Ovary (tissue), 10 donors: ENCODE measurements at places on chromosomes 12 and 14. TPM values are rescaled to one million over a fixed set of nuclear protein-coding genes. Genes with fewer than 3 reads are reported as not detected.

The OR8S1 gene
- not detected for polyA plus RNA-seq

- DNase-seq: no peak
These were observed 188.3 kb downstream of the DAD1 start for GRCh38 chr14:22400655-22401259.

GRCh38 chr12:107115119-107115518 lies 21.8 kb upstream of the CRY1 start:
- no peak for DNase-seq

The CALCOCO1 gene
- 202 TPM for polyA plus RNA-seq

DNA sequence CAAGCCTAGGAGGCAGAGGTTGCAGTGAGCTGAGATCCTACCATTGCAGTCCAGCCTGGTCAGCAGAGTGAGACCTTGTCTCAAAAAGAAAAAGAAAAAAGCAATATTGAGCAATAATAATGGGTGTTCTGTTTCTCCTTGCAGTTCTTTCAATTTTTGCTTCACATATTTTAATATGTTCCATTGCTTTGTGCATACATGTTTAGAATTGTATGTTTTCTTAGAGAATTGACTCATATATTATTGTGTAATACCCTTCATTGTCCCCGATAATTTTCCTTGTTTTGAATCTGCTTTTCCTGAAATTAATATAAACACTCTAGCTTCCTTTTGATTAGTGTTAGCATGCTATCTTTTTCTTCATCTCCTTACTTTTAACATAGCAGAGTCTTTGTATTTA lies 138.4 kb upstream of the NPAS3 start:
- DNase-seq: no peak

The RIMKLB gene
- polyA plus RNA-seq: 36.0 TPM

DNA sequence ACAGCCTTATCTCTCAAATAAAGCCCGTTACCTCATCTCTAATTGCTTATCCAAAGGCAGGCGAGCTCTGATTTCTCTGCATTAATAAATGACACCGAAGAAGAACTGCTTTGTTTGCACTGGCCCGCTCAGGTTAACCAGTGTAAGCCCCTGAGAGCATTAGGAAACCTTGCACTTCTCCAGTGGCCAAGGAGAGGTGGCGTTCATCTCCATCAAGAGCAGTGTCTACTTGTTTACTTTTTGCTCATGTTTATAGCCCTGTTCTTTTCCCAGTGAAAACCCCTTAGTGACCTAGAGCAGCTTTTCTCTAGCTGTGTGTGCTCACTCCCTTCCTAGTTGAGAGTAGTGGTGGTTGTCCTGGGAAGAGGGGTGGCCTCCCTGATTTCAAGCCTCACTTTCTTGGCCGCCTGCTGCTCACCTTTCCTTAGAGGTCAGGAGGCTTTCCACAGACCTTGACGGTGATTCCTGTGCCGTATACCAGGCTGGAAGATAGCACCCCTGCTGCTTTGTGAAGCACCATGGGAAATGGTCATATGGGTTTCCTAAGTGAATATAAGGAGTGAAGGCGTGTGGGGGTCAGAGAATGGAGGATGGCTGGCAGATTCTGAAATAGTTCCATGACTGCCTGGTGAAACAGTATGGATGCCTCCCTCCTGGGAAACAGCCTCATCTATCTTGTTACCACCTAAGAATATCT lies 16.6 kb downstream of the FBXW8 start:
- DNase-seq: no peak

- no peak for DNase-seq
These were observed 2.3 kb downstream of the NRXN3 start for GRCh38 chr14:78172428-78172827.

DNA sequence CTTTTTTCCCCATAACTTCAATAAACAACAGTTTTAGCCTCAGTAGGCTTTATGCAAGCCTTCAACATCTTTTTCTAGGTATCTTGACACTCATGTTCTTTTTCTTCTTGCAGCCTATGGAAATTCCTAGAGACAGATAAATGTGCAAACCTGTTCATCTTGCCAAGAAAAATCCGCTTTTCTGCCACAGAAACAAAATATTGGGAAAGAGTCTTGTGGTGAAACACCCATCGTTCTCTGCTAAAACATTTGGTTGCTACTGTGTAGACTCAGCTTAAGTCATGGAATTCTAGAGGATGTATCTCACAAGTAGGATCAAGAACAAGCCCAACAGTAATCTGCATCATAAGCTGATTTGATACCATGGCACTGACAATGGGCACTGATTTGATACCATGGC lies 295.9 kb downstream of the ZFP36L1 start:
- DNase-seq: no peak

The MFAP5 gene
- 106 TPM for polyA plus RNA-seq

DNA sequence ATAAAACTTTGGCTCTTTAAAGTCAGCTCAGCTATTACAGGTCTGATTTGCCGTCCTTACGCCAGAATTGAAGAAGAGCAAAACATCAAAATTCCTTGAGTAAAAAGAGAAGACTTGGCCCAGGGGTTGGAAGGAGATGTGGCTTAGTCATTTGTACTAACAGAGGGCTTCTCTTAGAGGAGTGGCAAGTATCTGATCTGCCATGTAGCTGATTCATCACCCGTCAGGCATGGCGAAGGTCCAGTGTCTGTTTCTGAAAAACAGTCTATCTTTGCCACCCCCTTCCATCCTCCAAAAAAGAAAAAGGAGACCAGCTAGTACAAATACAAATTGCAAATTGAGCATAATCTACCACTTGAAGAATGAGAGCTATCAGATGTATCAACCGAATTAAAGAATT lies 91.9 kb downstream of the RAD52 start:
- no peak for DNase-seq

The ZNF891 gene
- polyA plus RNA-seq: 1.2 TPM

The CCDC38 gene
- polyA plus RNA-seq: 0.22 TPM

GRCh38 chr12:132724506-132725241 lies 14.0 kb downstream of the PGAM5 start:
- DNase-seq: no peak

DNA sequence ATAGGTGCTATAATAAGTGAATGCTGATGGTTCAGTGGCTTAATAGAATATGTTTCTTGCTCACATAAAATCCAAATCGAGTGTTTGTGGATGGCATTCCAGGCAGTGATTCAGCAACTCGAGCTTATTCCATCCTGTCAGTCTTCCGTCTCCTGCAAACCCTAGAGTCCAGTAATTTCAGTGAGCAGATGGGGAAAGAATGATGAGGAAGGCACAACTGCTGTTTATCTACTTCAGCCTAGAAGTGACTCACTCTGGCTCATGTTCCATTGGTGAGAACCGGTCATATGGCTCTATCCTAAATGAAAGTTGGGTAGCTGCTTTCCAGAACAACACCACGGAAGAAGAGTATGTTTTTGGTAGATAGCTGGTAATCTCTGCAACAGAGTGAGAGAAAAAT lies 421.8 kb upstream of the PDE3A start:
- no peak for DNase-seq

GRCh38 chr12:93381161-93381975 lies 3.6 kb downstream of the NUDT4 start:
- DNase-seq: no peak

DNA sequence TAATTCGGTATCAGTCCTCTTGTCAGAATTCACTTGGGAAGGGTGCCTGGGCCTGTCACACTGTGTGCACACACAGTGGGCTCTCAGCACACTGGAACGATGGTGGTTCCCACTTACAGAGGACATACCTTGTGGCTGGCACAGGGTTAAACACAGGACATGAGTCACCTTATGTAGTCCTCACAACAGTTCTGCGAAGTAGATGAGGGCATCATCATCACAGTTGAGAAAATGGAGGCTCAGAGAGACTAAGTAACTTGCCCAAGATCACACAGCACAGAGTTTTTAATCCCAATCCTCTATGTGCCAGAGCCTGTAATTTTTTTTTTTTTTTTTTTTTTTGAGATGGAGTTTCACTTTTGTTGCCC lies 90.7 kb downstream of the NINJ2 start:
- no peak for DNase-seq

- DNase-seq: no peak
These were observed 276.1 kb upstream of the LMO3 start for GRCh38 chr12:16881986-16882570.

- no peak for DNase-seq
These were observed 11.2 kb downstream of the HECTD4 start for GRCh38 chr12:112370868-112371510.

GRCh38 chr14:55628426-55628825 lies 48.4 kb downstream of the KTN1 start:
- no peak for DNase-seq

The AMN gene
- polyA plus RNA-seq: 0.47 TPM

DNA sequence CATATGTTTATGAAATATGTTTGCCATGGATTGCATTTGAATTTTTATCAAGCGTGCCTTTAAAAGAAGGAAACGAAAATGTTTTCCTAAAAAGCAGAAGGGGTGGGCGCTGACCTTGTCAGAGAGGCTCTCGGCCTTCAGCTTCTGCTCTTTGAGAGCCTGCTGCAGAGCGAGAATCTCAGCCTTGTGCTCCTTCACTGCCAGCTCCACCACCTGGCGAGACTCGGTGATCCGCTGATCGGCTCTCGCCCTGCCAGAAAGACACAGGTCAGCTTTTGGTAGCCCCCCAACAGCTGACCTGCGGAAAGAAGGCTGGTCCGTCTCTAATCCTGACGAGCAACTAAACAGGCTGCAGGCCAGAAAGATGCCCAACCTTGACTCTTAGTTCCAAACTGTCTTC lies 62.4 kb downstream of the PRKAB1 start:
- no peak for DNase-seq

DNA sequence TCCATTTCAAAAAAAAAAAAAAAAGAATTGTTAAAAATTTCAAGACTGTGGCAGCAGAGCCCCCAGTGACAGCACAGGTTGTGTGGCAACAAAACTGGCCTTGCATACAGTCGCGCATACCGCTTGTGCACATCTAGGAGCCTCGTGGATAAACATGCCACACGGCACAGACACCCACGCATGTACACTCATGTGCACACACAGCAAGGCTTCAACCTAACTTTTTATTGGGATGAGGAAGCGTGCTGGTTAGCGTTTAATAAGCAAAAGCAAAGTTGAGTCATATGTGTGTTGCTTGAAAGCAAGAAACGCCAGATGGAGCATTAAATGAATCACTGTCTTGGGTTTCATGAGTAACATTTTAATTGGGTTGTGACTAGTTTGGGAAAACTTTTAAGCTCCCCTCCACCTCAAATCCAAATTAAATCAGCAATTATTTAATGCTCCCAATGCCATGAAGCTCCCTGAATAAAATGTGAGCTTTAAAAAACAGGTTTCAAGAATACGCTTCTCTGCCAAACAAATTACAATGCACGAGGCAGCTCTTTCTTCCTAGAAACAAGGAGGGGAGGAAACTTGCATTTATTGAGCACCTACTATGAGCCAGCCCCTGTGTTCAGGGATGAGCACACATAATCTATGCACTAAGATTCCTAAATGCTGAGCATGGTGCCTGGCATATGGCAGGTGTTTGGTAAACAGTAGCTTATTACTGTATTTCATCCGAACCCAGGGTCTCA lies 35.7 kb upstream of the EML1 start:
- DNase-seq: no peak

DNA sequence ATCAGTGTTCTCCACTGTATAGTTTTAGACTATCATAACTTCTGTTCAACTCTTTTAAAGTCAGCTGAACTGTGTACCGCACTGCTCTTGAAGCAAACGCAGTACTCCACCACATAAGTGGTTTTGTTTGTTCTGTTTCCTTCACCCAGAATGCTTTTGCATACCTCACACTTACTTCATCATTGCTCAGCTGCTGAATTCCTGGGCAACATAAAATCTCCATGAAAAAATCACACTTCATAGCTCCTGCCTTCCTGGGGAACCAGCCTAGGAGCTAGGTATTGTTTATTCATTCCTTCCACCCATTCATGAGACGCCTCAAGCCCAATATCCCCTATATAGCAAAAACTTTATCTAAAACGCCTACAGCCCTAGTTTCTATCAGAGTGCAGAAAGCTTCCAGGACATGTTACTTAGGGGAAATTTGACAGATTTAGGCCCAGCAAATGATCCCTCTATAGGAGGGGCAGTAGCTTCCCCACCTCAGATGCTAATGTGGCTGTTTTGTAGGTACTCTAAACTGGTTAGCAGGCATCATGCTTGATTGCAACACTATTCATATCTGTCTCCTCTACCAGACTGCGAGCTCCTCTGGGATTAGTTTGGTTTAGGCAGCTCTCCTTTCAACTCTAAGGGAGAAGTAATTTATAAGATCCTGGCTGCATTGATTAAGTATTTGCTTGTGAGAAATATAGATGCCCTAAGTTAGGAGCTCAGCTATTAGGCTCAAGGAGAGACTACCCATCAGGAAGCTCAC lies 44.5 kb downstream of the LRRC9 start:
- DNase-seq: no peak

DNA sequence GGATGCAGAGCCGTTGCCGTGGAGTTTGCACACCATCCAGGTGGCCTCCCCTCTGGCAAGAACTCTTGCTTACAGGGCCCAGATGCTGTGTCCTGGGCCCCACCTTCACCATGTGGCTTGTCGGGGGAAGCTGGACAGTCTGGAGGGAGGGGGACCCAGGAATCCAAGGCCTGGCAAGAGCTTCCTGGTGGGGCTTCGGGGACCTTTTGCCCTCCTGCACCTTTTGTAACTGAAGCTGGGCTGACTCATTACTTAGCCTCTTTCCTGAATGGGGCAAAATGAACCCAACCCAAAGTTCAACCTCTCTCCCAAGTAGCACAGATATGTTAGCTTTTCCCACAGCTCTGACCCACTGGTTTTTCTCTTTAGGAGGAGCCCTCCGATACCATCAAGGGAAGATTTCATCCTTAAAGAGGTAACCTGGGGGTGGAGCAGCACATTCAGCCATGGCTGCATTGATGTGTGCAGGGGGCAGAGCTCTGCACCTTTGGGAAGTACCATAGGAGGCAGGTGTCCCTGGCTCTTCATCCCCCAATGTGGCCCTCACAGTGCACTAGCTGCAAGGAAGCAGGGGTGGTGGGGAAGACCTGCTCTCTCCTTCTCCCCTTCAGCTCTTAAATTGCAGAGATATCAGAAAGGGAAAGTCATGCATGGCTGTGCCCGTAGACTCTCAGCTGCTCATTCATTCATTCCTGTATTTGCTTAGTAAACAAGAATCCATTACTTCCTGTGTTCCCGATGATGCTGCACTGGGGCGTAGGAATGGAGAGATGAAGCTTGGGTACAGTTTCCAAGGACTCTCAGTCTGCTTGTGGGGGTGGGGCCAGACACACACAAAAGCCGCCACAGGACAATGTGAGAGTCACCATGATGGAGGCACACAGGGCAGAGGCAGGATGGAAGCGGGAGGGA lies 13.0 kb downstream of the MVK start:
- DNase-seq: no peak

- DNase-seq: no peak
These were observed 54.7 kb downstream of the PRIMA1 start for GRCh38 chr14:93733631-93734030.

DNA sequence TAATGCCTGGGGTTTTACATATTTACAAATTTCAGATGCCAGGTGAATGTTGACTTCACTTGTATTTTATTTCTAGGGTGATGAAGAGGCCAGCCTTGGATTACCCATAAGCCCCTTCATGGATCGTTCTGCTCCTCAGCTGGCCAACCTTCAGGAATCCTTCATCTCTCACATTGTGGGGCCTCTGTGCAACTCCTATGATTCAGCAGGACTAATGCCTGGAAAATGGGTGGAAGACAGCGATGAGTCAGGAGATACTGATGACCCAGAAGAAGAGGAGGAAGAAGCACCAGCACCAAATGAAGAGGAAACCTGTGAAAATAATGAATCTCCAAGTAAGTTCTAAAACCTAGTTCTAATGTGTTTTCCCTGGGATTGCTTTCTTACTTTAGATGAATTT lies 41.3 kb upstream of the SLCO1C1 start:
- DNase-seq: no peak
